ENCODE measurements at places on chromosomes 5 and 9. TPM values are rescaled to one million over a fixed set of nuclear protein-coding genes. Genes with fewer than 3 reads are reported as not detected.
A peak's percentile ranks its signal among the peaks of the same experiment; 100 is the strongest.

- peak; percentile 56 for DNase-seq
Observed at GRCh38 chr5:31854181-31855133, 215.5 kb downstream of the PDZD2 start.

GRCh38 chr9:116647515-116647809, 39.6 kb upstream of the TRIM32 start:
- no peak for DNase-seq

GRCh38 chr9:36928670-36929349, 105.3 kb downstream of the PAX5 start:
- peak; percentile 61 for DNase-seq

- DNase-seq = no peak
Observed at GRCh38 chr9:135242049-135242396, 154.6 kb downstream of the OLFM1 start.

Gene AIF1L
- 24.1 TPM for total RNA-seq

Gene GRXCR2
- not detected for total RNA-seq

Gene N4BP3
- total RNA-seq = 2.3 TPM

- DNase-seq = peak; percentile 18
Observed at GRCh38 chr9:83154087-83154736, 91.3 kb upstream of the RASEF start.

Gene KCNV2
- not detected for total RNA-seq

GRCh38 chr5:176601901-176602482, 8.0 kb downstream of the GPRIN1 start:
- DNase-seq = no peak

Gene PARP8
- 0.66 TPM for total RNA-seq

DNA sequence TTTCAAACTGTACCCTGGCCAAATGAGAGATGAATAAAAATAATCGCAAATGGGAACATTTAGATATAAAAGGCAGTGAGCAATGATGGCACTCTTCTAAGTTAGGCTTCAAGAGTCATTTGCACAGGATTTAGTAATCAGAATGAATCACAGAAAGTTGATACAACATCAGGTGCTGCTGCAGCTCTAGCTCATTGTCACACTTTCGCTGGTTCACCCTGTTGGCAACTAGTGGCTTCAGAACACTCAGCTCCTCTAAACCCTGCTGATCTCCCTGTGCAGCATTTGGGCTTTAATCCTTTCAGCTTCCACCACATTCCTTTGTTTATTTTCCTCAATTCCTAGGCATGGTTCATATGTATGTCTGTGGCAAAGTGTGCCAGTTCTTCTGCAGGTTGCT, 2071.2 kb upstream of the CDH6 start:
- DNase-seq = peak; percentile 5

DNA sequence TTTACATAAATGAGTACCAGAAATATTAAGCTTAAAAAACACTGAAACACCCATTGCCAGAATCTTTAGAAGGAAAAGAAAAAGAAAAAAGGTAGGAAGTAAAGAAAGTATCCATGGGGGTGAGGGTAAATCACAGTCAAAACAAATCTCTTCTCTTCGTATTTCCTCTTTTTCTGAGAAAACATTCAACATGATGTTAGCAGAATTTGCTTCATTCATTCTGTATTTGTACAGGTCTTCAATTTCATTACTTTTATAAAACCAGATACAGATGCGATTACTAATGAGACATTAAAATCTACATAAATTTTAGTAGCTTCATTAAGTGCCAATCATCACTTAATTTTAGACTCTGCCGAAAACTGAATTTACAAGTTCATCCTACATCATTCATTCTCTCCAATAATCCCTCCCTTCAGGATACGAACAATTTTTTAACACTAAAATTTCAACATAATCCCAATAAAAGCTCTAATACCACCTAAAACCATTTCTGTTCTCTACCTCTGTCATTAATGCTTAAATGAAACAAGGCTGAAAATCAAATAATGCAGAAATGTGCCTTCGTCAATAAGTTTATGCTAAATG, 7.0 kb downstream of the NR3C1 start:
- no peak for DNase-seq

DNA sequence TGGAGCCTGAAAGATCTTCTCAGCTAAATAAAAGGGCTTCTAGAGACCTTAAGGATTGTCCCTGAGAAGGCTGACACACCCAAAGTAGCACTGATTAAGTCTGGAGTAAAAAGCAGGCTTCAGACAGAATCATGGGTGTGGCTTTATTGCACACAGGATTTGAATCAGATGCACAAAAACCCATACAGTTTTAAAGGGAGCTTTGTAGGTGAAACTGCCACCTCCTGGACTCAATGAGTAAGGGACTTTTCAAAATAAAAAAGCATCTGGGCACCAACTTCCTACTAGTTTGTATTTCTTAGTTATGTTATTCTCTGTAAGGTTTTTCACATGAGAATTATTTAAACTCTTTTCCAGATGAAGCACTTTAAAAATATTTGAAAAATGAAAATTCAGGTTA, 129.4 kb downstream of the EDIL3 start:
- no peak for DNase-seq

DNA sequence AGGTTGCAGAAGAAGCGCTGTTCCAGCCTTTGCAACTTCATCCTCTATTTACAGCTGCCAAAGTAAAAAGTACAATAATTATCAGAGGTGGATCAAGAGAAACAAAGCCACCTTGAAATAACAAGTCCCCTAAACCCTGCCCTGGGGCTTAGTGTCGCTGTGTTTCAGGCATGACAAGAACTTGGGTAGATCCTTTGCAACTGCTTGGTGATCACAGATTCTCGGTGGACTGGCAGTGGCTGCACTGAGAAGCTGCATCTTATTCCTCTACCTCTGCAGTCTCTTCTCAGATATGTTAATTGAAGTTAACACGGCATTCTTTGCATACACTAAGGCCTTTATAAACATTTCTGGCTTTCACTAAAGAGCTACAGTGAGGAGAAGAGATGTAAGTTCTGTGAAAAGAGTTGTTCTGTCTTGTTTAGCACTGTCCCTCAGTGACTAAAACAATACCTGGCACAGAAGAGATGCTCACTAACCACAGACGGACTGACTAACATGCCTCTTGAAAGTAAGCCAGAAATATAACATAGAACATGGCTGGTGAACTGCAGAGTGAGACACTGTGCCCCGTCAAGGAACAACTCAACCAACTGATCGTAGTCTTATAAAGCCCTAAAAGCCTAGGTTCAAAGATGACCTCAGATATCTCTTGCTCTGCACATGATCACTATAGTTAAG, 144.2 kb downstream of the MLLT3 start:
- DNase-seq = no peak

Gene CDC14B
- 14.8 TPM for total RNA-seq

- DNase-seq = no peak
Observed at GRCh38 chr9:128169925-128170324, 9.9 kb downstream of the BBLN start.

DNA sequence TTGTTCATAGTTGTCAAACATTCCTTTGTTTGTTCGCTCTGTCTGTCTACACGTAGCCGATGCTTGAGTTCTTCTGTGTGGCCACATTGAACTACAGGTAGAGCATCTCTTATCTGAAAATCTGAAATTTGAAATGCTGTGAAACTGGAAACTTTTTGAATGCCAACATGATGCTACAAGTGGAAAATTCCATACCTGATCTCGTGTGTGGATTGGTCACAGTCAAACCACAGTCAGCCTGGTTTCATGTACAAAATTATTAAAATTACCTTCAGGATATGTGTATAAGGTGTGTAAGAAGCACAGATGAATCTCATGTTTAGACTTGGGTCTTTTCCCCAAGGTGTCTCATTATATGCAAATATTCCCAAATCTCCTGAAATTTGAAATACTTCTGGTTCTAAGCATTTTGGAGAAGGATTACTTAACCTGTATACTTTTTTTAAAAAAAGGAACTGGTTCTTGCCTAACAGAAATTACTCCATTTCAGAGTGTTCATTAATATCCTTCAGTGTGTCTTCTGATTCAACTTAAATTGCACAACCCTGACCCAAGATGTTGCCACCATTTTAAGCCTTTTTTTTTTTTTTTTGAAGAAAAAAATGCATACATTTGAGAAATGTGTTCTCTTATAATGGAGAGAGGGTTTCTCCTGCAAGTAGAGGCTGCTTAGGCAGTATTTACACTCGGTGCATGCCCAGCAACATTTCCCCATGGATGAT, 254.3 kb downstream of the MAST4 start:
- no peak for DNase-seq

- peak; percentile 22 for DNase-seq
Observed at GRCh38 chr5:96601715-96602244, 60.4 kb upstream of the CAST start.

DNA sequence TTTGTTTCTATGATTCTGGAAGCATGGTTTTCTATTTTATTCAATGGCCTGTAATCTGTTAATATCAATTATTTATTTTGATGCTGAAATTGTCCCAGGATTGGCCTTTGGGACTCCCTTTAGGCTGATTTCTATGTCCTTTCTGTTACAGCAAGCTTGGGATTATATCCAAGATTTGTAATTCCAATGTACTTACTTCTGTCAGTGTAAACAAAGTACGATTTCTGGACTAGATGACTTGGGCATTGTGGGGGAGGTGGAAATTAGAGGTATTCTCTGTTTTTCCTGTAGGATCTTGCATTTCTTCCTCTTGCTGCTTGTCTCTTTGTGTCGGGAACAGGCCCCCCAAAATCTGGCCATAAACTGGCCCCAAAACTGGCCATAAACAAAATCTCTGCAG, 3.7 kb downstream of the PCDHGA12 start:
- DNase-seq = no peak

GRCh38 chr5:138577452-138577851, 2.3 kb upstream of the HSPA9 start:
- no peak for DNase-seq

Gene UBE2QL1
- not detected for total RNA-seq

DNA sequence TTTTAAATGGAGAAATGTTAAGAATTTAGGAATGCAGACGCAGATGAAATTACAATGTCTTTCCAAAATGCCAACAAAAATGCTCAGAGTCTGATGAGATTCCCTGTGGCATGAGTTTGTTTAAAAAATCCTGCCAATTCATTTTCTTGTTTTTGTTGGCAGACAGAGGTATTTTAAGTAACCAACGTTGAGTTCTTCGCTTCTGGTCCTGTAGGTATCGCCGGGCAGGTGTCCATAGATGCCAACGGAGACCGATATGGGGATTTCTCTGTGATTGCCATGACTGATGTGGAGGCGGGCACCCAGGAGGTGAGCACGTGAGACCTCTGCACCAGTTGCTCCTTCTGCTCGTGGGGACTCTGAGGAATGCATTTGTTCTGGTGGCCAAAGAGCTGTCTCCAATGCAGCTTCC, 69.4 kb downstream of the NPR3 start:
- DNase-seq = no peak

- DNase-seq = no peak
Observed at GRCh38 chr5:464843-465590, 22.0 kb downstream of the EXOC3 start.

Gene SPATA6L
- not detected for total RNA-seq

DNA sequence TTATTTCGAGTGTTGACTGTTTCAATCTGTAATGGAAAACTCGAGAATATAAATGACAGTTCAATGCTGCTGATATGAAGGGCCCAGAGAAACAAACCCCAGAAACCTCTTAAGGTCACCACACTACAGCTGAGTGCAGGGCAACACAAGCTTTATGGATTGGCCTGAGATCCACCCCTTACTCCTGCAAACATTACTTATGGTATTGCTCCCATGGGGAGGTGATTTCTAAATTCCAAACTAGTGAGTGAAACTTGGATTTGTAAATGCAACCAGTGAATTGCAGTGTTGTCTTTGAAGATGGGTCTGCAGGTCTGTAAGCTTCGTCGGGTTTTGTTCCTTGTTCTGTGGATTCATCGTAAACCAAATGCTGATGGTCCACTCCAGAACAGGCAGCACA, 85.4 kb downstream of the NTRK2 start:
- DNase-seq = no peak

Gene BARHL1
- not detected for total RNA-seq

DNA sequence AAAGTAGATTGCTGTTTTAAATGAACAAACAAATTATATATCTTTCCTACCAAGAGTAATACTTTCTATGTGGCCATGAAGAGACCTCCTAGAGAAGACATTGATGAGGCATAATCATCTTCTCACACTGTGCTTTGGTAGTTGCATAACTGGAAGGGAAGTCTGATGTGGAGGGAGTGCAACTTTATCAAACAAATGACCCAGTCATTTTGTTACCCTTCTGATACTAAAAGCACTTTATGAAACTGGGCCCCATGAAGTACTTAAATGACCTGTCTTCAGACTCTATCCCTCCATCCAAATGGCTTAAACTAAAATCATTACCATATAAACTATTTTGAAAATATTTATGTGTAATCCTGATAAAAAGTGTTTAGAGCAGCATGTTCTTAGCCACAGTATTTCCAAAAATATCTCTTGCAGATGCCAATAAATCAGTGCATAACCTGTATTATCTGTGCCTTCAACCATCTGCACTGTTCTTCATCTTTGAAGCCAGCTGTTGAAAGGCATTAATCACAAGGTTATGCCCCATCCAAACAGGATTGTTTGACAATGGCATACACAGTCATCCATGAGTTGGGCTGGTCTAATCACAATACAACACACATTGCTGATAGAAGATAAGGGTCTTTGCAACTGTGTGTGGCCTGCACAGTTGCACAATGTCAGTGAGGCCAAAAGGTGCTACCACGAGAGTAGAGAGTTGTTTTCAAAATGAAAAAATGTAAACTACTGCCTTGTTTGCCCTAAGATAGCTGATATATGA, 31.9 kb upstream of the MIER3 start:
- DNase-seq = no peak

All from MG63 (cell line).